AG04450 (cell line): ENCODE measurements at places on chromosomes 12 and 14. TPM values are rescaled to one million over a fixed set of nuclear protein-coding genes. Genes with fewer than 3 reads are reported as not detected.

BHLHE41 gene
- polyA plus RNA-seq: 0.96 and 1.7 TPM in 2 replicates

ATP5MC2 gene
- 261 and 433 TPM in 2 replicates for polyA plus RNA-seq

GYS2 gene
- polyA plus RNA-seq: not detected in 2 replicates

PPP1R36 gene
- polyA plus RNA-seq: 0.31 and 0.38 TPM in 2 replicates

KRT6C gene
- polyA plus RNA-seq: not detected in 2 replicates
